ENCODE measurements at places on chromosomes 13 and 19.

GRCh38 chr19:10670182-10670581 is 16.0 kb downstream of the ILF3 start:
- DNase-seq: no peak

- no peak for DNase-seq
Observed at GRCh38 chr13:23859455-23859854, 29.7 kb downstream of the MIPEP start.

- DNase-seq: no peak
Observed at GRCh38 chr19:29545866-29546582, 20.2 kb downstream of the VSTM2B start.

GRCh38 chr13:73335210-73335609 is 276.4 kb downstream of the KLF5 start:
- no peak for DNase-seq

GRCh38 chr13:21871919-21872318 is 201.0 kb downstream of the FGF9 start:
- no peak for DNase-seq

- no peak for DNase-seq
Observed at GRCh38 chr19:38619361-38620174, 580 bp downstream of the EIF3K start.

GRCh38 chr19:18871543-18871942 is 24.4 kb downstream of the CERS1 start:
- DNase-seq: no peak

- DNase-seq: no peak
Observed at GRCh38 chr19:53881482-53882390, at the start of gene PRKCG. Gene PRKCG, plus strand, starts transcription at chr19:53882197. Its CDS starts 298 bp downstream, at chr19:53882495.

DNA sequence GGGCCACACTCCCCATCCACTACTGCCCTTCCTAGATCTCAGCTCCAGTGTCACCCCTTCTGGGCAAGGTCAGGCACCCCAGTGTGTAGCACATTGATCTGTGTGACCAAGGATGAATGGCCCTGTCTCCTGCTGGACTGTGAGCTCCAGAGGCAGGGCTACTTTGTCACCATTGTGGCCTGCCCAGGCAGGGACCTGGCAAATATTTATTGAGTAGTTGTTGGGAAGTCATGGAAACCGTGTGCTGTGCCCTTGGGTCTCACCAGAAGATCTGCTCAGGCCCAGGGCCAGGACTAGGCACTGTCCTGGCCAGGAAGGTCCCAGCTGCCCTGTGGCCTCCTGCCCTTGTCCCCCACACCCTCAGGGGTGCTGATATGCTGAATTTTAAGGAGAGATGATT is 10.5 kb downstream of the NACC1 start:
- no peak for DNase-seq

DNA sequence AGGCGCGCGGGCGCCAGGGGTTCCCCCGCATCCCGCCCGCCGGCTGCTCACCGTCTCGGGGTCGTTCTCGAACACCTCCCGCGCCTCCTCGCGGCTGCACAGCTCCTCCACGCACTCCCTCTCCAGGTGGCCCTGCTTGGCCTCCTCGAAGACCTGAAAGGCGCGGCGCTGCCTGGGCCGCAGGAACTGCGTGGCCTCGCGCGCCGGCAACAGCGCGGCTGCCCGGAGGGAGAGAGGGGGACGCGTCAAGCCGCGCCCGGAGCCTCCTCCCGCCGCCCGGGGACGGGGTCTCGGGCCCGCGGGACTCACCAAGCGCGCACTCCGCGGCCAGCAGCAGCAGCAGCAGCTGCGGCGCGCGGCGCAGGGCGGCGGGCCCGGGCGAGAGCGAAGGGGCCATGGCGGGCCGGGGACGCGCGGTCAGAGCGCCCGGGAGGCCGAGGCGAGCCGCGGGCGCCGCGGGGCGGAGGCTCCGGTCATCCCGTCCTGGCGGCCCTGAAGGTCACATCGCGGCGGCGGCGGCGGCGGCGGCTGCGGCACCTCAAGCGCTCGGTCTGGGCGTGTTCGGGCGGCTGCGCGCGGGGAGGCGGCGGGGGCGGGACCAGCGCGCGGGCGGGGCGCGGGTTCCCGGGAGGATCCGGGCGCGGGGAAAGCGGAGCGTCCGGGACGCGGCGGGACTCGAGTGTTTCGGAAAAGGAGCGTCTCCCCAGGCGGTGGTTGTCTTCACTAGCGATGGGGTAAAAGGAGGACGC is at the start of gene GAS6:
GAS6 (minus strand) TSS at position 553 of the 749 bp plus-strand sequence; CDS start at position 397, 156 bp downstream.
- DNase-seq: no peak

GRCh38 chr13:111330066-111330610 is 9.7 kb downstream of the TEX29 start:
- no peak for DNase-seq

DNA sequence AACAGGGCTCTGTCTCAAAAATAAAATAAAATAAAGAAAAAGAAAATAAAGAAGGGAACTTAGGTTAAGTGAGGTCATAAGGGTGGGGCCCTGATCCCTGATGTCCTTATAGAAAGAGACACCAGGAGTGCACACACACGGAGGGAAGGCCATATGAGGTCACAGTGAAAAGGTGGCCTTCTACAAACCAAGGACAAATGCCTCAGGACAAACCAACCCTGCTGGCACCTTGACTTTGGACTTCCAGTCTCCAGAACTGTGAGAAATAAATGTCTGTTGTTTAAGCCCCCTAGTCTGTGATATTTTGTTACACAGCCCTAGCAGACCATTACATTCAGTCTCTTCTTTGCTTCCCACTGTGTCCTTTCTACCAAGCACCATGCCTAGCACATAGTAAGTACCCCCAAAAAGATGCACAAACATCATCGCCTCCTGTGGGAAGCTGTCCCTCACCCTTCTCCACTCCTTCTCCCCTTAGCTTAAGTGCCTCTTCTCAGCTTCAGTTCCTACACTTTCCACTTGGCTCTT is 8.4 kb upstream of the ZBTB32 start:
- DNase-seq: no peak

GRCh38 chr13:107244241-107244640 is 676.3 kb upstream of the ARGLU1 start:
- no peak for DNase-seq

DNA sequence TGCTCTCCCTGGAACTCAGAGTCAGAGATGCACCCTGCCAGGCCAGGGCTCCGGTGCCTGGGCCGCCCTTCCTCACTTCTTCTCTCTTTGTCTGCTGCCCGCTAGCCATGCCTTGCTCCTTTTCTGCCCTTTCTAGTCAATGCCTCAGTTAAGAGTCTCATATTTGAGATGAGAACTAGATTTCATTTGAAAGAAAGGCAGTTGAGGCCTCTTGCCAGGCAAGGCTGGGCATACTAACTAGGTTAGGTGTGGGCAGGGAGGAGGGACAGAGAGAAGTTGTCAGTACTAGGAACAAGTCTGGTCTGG is 341.6 kb downstream of the DNAJC15 start:
- no peak for DNase-seq

GRCh38 chr13:29746148-29746677 is 104.2 kb downstream of the UBL3 start:
- DNase-seq: no peak

- no peak for DNase-seq
Observed at GRCh38 chr13:104900191-104900817, 1635.2 kb downstream of the EFNB2 start.

DNA sequence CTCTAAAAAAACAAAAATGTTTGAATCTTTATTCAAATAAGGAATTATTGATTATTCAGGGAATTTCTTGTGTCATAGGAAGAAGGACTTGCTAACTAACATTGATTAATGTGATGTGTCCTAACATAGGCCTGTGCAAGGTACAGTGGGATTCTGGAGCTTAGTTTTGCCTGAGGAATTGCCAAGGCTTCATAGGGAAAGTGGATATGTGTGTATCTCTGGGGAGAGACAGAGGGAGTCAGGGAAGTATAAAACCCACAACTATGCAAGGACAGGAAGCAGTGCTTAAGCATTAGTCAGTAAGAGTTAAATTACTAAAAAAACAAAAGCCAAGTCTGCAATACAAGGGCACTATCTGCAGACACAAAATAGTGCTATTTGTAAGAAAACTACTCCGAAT is 59.6 kb downstream of the WDFY2 start:
- no peak for DNase-seq

- no peak for DNase-seq
Observed at GRCh38 chr13:95185851-95186250, 115.4 kb downstream of the ABCC4 start.

GRCh38 chr19:19081642-19082151 is 17.9 kb downstream of the SLC25A42 start:
- no peak for DNase-seq

- DNase-seq: no peak
Observed at GRCh38 chr19:33325920-33326319, 23.6 kb upstream of the CEBPA start.

GRCh38 chr19:51754109-51754508 is 2.4 kb upstream of the FPR1 start:
- DNase-seq: no peak

DNA sequence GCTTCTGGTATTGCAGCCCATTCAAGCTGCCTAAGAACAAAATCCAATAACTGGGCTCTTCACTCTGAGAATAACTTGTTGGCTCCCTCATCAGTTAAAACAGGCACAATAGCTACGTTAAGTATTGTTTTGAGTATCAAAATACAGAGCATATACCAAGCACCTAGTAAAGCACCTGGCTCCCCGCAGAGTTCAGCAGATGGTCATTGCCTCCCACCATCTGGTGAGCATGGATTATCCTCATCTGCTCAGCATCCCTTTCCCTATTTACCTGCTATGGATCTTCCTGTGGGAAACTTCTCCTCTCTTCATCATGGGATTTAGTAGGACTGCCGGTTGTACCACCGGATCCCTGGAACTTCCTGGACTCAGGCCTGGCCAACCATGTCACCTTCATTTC is 199.2 kb upstream of the MAB21L1 start:
- DNase-seq: no peak

DNA sequence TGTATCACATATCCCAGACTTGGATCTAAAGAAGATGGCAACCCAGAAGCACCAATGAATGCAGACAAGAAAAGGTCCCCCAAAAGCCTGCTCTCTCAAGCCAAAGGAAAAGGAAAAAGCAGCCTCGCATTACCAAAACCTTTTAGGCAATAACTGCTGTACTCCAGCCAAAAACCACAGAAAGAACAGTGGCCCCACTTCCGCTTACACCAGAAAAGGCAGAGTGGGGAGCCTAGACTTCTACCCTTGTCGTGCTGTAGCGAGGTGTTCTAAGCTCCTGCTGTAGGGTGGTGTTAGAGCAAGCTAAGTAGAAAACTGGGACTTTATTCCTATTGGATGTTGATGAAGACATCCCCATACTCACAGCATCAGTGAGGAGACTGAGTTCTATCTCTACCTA is 244.0 kb upstream of the RXFP2 start:
- DNase-seq: no peak

GRCh38 chr19:3038214-3038613 is 9.1 kb upstream of the TLE2 start:
- no peak for DNase-seq

GRCh38 chr19:40588110-40588854 is 11.6 kb downstream of the SHKBP1 start:
- no peak for DNase-seq

- DNase-seq: no peak
Observed at GRCh38 chr19:56837492-56838023, 3.0 kb downstream of the PEG3 start.

DNA sequence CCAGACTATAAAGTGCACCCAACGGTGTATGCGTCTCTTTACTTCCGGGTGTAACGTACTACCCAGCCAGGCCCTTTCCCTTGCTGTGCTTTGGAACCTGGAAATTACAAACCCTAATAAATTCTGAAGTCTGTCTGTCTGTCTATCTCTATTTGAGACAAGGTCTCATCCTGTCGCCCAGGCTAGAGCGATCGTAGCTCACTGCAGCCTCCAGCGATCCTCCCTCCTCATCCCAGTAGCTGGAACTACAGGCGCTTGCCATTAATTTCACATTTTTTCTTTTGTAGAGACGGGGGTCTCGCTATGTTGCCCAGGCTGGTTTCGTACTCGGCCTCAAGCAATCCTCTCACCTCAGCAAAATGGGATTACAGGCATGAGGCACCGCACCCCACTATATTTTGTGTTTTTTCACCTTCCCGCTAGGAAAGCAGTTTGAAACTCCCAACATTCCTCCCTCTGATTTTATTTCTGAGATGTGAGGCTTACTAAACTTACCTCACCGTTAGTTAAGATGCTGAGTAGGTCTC is 469 bp upstream of the RNF6 start:
- DNase-seq: no peak

- no peak for DNase-seq
Observed at GRCh38 chr19:2446381-2446780, 10.4 kb downstream of the LMNB2 start.

DNA sequence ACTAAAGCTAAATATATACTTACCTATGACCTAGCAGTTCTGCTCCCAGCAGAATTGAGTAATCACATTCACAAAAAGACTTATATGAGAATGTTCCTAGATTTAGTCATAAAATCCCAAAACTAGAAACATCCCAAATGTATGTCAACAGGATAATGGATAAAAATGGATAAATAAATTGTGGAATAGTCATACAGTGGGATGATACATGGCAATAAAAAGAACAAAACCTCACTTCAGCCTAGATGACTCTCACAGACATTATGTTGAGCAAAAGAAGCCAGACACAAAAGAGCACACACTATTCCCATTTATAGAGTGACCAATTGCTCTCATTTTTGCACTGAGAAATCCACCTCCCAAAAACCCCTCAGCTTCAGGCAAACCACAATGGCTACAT is 352.4 kb upstream of the HTR2A start:
- DNase-seq: no peak

DNA sequence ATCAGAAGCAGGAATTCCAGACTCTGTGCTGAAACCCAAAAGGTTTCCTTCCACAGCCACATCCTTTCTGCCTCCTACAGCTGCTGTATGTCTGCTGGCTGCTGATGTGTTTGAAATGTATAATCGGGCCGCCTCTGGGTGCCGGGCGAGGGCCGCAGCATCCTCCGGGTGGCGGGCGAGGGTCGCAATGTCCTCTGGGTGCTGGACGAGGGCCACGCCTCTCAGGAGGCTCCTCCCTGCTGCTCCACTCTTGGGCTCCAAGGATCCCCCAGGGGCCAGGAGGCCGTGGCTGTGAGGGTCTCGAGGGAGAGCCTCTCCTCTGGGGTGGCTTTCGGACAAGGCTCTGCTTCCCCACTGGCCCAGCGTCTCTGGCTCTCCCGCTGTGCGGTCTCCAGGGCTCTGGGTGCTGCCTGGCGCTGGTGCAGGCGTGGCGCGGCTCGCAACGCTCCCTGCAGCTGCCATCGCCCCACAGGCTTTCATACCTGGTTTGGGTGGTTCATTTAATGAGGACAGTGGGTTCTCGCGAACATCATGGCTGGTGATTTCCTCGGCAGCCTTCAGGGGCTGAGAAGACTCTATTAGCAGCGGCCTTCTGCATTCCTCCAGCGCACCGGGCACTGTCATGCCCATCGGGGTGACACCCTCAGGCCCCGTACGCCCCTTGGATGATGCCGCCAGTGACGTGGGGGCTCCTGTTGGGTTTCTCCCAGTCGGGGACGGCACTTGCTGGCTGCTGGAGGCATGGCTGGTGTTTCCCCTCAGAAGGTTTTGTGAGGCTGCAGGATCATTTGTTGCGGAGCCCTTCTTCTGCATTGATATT is 41.8 kb upstream of the GRTP1 start:
- DNase-seq: no peak

GRCh38 chr13:29465741-29466293 is 129.7 kb downstream of the SLC7A1 start:
- DNase-seq: no peak
